ENCODE measurements at places on chromosomes 2 and 18.

DNA sequence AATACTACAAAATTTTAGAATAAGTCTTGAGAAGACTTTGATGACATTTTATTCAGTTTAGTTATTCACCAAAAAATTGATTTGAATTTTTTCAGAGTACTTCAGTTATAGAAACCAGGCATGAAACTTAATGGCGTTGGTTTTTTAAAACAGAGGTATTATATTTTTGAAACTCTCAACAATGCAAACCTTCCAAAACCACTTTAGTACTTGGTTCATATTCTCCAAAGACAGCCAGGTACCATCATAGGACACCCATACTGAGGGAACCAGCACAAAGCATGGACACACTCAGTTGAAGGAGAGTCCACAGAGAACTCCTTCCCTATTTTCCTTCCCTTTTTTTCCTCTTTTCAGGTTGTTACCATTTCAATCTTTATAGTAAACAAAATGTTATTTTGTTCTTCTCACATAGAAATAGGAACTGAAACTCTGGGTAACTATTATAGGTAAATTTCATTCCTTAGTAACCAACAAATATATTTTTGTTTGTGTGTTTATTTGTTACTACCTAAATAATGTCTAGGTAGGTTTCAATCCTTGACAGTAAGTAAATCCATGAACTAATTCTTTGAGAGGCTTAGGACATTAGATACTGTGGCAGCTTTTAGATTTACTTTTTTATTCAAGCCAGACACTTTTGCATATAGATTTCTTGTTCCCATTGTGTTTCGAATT is 95.8 kb downstream of the TMEFF2 start:
- DNase-seq: no peak

- DNase-seq: no peak
Observed at GRCh38 chr2:213766062-213766461, 481.8 kb downstream of the SPAG16 start.

GRCh38 chr2:147715807-147716206 is 129.0 kb upstream of the ACVR2A start:
- no peak for DNase-seq

GRCh38 chr2:218014706-218015585 is 12.2 kb upstream of the TNS1 start:
- no peak for DNase-seq

DNA sequence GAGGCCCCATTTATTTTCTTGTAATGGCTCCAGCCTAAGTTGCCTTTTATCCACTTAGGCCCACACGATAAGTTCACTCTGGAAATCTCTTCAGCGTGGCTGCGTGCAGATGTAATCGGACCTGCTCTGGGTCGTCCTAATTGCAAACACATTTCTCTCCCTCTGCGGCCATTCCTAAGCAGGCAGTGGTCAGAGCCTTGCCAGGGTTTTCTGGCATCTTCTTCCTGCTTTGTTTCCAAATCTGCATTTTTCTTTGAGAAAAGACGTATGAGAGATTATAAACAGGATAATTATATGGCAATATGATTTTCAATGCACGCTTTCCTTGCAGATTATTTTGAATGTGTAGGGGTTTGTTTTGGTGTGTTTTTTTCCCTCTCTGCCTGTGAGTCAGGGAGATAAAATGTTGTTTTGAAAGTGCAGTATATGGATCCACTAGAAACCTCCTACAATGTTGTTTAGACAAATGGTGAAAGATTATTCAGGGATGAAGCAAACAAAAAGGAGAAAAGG is 239.4 kb upstream of the TANK start:
- no peak for DNase-seq

DNA sequence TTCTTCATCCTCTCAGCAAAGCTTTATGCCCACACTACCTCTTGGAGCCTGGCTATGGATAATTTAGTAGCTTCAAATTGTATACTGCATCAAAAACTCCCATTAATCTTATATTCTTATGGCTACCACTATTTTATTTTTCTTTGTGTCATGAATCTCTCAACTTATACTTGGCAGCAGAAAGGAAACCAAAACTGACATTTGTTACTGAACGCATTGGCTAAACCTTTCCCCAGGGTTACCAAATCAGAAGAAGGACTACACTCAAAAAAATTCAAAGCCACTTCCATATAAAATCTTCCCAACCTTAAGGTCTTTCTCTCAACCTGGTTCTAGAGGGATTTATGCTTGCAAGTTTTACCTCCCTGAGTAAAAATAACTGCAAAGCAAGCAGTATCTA is 97.0 kb upstream of the REG3G start:
- no peak for DNase-seq

DNA sequence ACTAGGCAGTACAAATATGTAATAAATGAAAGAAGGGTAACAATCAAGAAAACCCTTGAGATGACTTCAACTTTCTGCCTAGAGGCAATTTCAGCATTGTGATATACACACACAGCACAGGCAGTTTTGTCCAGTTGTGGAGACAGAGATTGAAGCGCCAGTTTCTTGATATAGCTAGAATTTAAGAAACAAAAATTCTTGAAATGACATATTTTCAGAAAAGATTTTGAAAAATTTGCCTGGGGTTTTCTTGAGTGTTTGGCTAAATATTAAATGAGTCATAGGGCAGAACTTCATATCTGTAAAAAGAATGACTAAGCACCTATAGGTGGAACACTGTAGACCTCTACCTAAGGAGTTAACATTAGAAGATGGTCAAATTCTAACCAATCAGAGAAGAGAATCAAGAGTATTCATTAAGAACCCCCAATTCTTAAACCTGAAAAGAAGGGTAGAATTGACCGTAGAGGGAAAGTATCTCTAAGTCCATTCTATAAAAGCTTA is 1266.8 kb upstream of the TMEFF2 start:
- no peak for DNase-seq

DNA sequence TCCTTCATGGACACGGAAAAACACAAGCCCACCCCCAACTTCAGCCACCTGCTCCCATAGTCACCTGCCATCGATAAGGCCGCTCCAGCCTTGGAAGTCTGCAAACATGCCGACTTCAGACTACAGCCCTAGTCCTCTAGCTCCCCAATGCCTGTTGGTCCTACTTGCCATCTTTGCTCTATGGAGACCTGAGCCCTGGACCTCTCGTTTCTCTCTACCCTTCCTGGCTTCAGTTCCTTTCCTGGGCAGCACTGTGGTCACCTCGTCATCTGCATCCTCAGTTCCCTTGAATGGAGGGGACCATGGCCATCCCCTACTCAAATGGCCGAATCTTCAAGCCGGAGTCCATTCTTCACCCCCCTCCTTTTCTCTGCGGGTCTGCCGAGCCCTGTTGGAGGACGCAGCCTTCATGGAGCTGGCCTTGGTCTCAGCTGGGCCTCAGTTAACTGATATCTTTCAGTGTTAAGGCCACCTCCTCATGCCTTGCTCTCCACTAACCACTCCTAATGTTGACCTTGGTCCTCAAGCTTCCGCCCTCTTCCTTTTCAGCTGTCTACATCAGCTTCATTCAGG is 47.7 kb upstream of the GBX2 start:
- no peak for DNase-seq

DNA sequence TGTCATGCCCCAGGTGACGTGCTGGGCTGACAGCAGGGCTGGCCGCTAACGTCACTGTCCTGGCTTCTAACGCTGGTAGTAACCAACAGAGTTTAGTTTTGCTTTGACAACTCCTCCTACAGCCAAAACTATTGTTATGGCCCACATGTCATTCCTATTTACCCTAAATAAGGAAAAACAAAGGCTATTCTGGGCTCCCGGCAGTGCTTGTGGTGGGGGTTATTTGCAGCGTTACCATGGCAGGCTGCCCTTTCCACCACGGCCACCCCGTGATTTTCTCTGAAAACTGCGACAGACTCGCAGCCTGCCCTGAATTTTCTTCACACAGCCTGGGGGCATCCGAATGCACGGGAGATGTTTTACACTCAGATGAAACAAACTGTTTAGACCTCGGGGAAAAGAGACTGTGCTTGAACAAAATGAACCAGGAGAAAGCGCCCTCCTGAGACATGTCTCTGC is 115.2 kb downstream of the FAM210A start:
- DNase-seq: no peak

- DNase-seq: no peak
Observed at GRCh38 chr2:7825591-7826312, 856.1 kb upstream of the ID2 start.

DNA sequence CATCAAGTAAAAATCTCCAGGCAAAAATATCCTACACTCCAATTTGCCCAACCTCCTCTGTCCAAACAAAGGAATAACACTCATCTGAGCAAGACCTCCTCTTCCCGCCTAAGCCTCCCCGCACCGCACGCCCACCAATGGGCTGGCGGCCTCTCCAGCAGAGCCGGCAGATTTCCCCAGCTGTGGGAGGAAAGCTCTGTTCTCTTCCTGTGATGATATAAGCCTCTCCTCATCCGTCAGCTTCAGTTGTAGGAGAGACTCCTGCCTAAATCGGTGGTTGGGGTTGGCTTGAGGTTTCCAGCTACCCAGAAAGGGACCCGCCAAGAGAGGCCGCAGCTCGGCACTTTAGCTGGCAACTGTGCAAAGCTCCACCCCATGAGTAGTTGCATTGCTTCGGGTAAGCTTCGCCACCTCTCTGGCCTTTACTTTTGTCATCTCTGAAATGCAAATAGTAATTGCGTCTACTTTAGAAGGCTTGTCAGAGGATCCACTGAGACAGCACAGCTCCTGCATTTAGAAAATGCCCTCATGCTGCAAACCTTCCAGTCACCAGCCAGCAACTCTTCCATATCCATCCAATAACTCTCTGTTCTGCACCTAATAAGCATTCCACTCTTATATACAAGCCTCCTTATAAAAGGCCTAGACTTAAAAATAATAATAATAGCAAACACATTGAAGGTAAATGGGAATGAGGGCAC is 146.4 kb downstream of the MYT1L start:
- no peak for DNase-seq

GRCh38 chr18:72742002-72742401 is 125.8 kb downstream of the NETO1 start:
- DNase-seq: no peak

DNA sequence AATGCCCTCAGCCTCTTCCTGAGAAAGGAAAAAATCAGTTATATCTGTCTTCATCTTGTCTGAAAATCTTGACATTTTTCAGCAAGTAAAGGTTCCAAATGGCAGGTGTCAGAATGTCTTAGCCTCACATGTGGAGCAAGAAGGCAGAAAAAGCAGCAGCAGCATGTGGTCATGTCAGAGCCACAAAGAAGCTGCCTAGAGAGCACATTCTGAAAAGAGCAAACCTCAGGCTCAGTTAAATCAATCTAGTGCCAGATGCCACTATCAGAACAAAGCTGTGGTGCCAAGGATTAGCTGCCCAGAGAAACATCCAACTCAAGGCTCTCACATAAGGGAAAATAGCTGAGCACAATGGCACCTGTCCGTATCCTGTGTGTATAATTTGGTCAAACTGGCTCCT is 105.9 kb downstream of the SRBD1 start:
- no peak for DNase-seq

- DNase-seq: no peak
Observed at GRCh38 chr18:22711192-22711685, 221.9 kb upstream of the RBBP8 start.

- DNase-seq: no peak
Observed at GRCh38 chr18:37698508-37699040, 133.0 kb upstream of the CELF4 start.

DNA sequence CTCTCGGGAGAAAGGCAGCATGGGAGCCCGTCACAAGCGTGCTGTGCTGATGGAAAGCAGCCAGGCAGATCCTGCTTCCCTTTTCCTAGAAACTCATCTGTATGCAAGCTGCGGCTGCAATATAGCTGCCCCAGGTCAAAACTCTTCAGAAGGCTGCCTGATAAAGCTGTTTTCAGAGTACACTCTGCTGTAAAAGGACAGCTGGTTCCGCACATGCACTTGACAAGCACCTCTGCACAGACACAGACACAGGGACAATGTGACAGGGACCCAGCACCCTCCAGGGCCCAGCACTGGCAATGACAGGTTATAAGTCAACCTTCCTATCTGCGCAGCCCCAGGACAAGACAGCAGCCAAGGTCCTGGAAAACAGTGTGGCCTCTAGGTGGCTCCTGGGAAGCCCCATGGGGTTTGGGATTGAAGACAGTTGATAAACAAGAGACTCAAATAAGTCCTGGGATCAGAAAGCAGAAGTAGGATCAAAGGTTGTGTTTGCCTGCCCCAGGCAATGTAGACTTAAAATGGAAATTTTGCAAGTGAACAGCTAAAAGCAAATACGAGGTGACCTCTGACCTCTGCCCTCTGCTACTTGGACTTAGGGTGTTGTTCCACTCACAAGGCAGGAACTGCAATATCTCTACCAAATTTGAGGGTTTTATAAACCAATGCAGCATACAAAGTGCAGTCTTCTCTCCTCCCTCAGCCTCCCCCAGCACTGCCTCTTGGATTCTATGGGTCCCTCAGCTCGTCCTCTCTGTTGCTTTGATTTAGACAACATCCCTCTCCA is 16.9 kb downstream of the SLC66A2 start:
- DNase-seq: no peak

DNA sequence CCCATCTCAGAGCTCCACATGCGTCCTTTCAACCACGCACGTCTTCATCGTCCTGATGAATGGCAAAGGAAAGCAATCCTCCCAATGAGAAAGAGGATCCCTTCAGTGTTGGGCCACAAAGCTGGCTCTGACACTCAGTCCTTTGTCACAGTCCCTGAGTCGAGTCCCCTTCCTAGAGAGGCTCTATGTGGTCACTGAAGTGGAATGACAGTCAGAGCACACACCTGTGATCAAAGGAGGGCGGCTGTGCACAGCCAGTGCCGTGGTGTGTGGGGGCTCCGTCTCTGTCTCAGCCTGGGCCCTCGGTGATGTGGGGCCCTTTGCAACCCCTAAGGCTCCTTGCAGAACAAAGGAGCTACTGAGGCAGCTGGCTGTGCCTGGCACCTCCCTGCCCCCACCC is 157.3 kb upstream of the APCDD1 start:
- no peak for DNase-seq

- no peak for DNase-seq
Observed at GRCh38 chr2:47616506-47616905, 166.4 kb upstream of the MSH6 start.

GRCh38 chr2:30285758-30286157 is 54.4 kb downstream of the LBH start:
- DNase-seq: no peak

DNA sequence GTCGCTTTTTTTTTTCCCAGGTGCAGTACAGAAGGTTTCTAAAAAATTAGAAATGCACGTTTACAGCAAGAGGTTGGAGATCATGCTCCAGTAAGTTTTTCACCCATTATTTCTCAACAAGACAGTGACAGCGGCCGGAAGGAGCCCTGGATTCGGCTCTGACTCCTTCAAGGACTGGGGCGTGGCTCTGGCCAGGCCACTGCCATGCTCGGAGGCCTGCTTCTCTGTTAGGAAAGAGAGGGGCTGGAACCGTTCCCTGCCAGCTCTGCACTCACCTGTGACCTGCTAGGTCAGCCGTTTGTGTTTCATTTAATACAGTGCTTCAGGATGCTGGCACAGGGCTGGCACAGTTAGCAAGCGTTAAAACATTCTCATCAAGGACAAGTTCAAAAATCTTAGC is 6.7 kb upstream of the IAH1 start:
- DNase-seq: no peak
